Fibroblast of skin of back (primary cell): ENCODE measurements at places on chromosomes 4 and X.

DNA sequence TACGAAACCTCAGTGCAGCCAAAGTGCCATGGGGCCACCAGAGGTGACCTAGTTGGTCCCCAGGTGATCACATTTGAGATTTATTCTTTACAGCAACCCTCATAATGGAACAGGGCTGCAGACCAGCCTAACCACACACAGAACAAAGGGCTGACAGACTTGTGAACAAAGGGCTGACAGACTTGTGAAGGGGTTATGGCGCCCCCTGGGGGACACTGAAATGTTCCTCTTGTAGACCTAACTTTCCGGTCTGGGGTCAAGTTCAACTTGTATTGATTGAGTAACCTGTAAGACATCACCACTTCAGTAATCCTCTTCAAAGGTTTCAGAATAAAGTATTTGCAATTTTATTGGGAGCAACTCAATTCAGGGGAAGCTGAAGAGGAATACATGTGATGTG is 175.9 kb upstream of the RPS6KA3 start:
- peak; percentile 60 for DNase-seq

- peak; percentile 71 for DNase-seq
Observed at GRCh38 chr4:119632216-119632615, 3.6 kb upstream of the PDE5A start.

- peak; percentile 53 for DNase-seq
Observed at GRCh38 chr4:21790438-21791029, 158.0 kb downstream of the KCNIP4 start.

GRCh38 chrX:129523079-129523911 is at the start of gene SMARCA1:
SMARCA1 (minus strand) TSS chrX:129523490; CDS start chrX:129523370, 120 bp downstream.
- DNase-seq, result peak; percentile 68

DNA sequence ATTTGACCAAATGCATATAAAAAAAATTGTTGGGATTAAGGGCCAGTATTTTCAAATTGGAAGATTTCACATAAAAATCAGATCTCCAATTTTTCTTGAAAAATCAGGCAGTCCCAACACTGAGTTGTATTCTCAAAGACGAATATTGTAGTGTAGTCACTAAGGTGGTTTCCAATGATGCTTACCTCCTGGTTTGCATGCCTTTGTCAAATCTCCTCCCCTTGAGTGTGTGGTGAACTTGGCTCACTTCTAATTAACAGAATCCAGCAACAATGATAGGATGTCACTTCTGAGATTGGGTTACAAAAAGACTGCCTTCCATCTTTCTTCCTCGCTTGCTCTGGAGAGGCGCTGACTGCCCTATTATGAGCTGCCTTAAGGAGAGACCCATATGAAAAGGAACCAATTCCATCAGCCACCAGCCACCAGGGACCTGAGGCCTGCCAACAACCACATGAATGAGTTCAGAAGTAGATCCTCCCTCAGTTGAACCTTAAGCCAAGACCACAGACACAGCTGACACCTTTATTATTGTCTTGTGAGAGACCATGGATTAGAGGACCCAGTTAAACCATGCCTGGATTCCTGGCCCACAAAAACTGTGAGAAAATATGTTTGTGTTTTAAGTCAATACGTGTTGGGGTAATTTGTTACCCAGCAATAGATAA is 31.2 kb upstream of the TSPAN5 start:
- no peak for DNase-seq

DNA sequence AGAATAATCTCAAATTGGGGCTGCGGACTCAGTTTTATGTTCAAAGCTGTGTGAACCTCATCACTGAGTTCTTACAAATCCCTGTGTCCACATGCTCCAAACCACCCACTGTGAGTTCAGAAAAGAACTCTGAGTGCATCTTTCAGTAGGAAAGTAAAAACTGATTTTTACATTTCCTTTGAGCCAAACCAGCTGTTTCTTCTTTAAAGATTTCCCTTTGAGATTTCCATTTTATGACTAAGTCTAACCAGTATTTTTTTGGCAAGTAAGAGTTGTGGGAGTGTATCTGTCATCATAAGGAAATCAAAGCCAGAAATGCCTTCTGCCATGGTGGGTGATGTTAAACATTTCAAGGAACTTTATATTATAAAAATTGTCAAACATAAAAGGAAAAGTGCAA is 100.0 kb downstream of the TET2 start:
- DNase-seq, result peak; percentile 64

- no peak for DNase-seq
Observed at GRCh38 chr4:144597171-144597570, 48.8 kb upstream of the HHIP start.

GRCh38 chrX:53133400-53133799 is 39.5 kb downstream of the KANTR start:
- DNase-seq, result no peak

DNA sequence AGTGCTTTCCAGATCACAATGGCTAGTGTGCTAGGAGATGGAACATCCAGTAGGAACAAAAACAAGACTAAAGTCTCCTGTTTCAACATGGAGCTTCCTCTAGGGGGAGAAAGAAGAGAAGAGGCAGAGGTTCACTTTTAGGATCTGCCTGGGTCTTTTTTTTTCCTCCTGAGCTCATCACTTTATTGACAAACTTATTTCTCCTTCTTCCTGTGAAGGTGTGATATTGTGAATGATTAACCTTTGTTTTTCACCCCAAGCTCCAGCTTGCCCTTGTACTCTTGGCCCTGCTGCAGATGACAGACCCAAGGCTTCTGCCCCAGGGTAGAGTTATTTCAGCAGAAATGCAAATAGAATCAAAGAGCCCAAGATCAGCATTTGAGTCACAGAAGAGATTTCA is 13.5 kb downstream of the PAGE4 start:
- DNase-seq, result no peak

DNA sequence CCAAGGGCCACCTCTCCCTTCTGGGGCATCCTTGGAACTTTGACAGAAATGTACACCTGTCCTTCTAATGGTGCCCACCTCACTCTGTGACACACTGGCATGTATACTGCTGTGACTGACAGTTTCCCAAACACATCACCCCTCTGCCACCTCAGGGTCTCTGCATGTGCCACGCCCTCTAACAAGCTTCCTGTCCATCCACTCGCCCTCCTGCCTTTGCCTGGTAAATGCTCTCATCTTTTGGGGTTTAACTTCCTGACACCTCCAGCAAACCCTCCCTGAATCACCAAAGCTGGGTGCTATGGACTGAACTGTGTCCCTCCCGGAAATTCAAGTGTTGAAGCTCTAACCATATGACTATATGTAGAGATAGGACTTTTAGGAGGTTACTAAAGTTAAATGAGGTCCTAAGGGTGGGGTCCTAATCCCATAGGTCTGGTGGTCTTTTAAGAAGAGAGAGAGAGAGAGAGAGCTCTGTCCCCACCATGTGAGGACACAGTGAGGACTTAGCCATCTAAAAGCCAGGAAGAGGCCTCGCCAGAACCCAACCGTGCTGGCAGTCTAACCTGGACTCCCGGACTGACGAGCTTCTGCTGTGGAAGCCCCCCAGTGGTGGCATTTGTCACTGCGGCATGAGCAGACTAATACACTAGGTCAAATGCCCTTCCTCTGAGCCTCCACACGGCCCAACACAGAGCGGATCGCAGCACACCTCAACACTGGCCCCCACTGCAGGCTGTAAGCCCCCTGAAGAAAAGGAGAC is 95.6 kb downstream of the AFAP1 start:
- DNase-seq, result peak; percentile 88

- DNase-seq, result peak; percentile 48
Observed at GRCh38 chr4:111601671-111602070, 543.6 kb upstream of the FAM241A start.

- no peak for DNase-seq
Observed at GRCh38 chr4:26685250-26685649, 101.4 kb downstream of the TBC1D19 start.

GRCh38 chr4:1200425-1201035 is 28.1 kb upstream of the SPON2 start:
- DNase-seq, result peak; percentile 88

DNA sequence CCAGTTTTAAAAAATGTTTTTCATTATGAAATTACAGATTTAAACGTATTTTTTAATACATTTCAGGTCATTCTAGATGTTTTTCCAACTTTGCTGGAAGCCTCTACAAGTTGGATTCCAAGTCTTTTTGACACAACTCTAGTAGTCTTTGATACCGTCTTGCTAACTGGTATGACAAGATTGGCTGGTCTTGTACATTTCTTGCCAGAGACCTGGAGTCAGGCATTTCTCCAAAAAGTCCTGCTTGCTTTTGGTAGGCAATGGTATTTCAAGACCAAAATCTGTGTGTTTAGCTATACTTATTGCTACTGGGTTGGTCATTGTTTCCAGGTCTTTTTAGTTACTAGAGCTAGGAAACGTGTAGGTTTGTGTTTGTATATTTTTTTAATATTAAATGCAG is 64.6 kb downstream of the SLAIN2 start:
- no peak for DNase-seq

DNA sequence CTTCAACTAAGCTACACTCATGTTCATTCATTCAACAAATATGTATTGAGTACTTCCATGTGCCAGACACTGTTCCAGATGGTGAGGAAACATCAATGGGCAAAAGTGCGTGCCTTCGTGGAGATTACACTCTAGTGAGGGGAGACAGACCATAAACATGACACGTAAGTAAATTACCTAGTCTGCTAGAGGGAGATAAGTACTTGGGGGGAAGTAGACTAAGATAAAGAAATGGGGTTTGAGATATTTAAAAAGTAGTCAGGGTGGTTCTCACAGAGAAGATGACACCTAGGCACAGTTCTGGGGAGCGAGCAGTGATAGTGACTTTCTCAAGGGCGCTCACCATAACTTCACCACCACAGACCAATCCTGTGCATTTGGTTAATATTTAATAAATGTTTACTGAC is 11.7 kb downstream of the JCHAIN start:
- DNase-seq, result no peak

DNA sequence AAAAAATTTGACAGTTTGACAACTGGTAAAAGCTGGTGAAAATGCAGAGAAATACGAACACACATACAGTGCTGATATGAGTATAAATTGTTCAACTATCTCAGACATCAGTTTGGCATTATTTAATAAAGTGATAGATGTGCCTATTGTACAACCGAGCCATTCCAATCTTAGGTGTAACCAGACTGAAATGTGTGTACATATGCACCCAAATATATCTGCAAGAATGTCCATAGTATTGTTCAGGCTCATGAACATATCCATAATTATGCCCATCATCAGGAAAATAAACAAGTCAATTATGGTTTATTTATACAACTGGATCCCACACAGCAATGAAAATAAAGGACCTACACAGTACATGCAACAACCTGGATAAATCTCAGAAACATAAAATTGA is 188.9 kb upstream of the DDX53 start:
- DNase-seq, result no peak

- no peak for DNase-seq
Observed at GRCh38 chrX:150567645-150568319, 639 bp upstream of the MTM1 start.

GRCh38 chr4:141541851-141542250 is 94.5 kb upstream of the IL15 start:
- DNase-seq, result peak; percentile 79

DNA sequence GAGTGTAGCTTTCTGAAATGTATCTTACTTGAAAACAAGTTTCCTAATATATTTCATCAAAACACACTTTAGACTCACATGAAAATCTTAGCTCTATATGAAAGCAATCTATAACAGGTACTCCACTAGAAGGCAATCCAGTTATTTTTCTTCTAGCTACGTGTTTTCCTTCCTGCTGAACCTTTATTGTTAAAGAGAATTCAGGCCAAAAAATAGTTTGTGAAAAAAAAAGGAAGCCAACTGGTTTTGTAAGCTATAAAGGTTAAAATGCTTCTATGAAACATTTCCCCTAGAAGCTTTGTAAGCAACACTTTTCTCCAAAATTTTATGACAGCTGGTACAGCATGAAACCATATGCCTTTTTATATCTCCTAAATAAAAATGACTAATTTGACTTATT is 304.7 kb upstream of the DIAPH2 start:
- no peak for DNase-seq

- peak; percentile 69 for DNase-seq
Observed at GRCh38 chrX:153708415-153708814, 15.8 kb downstream of the BCAP31 start.

DNA sequence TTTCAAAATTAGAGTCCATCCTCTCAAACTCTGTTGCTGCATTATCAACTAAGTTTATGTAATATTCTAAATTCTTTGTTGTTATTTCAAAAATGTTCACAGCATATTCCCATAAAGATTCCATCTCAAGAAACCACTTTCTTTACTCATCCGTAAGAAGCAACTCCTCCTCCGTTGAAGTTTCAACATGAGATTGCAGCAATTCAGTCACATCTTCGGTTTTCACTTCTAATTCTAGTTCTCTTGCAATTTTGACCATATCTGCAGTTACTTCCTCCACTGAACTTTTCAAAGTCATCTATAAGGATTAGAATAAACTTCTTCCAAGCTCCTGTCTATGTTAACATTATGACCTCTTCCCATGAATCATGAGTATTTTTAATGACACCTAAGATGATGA is 216.6 kb upstream of the SLC7A11 start:
- no peak for DNase-seq

DNA sequence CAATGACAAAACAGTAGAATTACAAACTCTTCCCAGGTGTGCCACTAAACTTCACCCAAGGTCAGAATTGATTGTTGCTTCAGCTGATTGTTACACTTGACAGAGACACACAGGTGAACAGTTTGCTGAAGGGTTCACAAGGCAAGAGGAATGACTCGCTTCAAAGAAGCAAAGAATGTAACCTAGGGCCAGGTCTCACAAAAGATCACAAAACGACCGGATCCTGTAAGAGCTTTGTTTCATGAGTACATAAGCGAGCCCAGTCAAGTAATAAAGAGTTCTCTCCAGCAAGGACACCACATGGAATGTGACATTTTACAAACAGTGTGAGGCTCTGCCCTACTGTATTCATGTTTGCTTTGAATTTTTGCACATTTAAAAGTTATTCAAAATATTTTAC is 9.1 kb downstream of the LNX1 start:
- peak; percentile 48 for DNase-seq

DNA sequence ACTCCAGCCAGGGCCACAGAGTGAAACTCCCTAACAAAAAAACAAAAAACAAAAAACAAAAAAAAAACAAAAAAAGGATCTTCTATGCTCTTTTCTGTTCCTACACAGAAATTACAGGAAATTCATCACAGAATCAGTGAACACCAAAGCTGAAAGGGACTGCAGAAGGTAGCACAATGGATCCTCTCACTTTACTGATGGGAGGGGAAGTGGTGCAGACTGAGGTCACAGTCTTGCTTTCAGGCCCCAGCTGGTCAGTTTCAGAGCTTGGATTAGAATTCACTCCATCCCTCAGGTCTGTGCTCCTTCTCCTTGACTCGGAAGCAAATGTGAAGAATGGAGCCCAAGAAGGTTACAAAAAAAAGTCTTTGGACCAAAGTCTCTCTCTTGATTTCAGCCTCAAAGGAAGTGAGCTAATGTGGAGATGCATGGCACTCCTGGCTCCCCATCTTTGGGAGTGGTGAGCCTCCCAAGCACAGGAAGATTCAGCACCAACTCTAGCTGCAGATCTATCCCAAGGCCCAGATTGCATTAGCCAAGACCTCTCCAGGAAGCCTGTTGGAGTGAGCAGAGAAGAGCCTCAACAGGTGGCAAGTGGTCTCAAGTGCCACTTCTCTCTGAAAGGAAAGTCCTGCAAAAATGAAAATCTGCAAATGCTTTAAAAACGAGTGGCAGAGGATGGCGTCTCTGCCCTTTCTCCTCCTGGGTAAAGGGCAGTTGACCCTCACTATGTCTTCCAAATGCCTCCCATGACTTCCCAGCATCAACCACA is 176.0 kb downstream of the MAML3 start:
- DNase-seq, result no peak

GRCh38 chr4:177986236-177986635 is 544.0 kb upstream of the AGA start:
- no peak for DNase-seq
